ENCODE measurements at places on chromosomes 6 and 20.

- no peak for DNase-seq
Measured at GRCh38 chr6:6452002-6452401, 131.5 kb upstream of the F13A1 start.

- DNase-seq, result peak; percentile 17
Measured at GRCh38 chr6:30752157-30752927, 8.0 kb upstream of the IER3 start.

GRCh38 chr6:43318011-43318410 is 9.4 kb upstream of the CRIP3 start:
- no peak for DNase-seq

DNA sequence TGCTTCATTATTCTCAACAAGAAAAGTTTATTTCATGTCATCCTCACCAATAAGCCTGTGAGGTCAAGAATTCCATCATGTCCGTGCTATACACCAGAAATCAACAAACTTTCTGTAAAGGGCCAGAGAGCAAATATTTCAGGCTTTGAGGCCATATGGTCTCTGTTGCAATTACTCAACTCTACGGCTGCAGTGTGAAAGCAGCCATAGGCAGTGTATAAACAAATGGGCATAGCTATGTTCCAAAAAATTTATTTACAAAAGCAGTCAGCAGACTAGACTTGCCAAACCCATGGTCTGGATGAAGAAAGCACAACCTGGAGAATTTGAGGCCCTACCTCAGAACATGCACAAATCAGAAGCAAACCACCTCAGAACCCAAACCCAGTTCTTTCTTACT is 118.5 kb downstream of the PCSK2 start:
- DNase-seq, result no peak

DNA sequence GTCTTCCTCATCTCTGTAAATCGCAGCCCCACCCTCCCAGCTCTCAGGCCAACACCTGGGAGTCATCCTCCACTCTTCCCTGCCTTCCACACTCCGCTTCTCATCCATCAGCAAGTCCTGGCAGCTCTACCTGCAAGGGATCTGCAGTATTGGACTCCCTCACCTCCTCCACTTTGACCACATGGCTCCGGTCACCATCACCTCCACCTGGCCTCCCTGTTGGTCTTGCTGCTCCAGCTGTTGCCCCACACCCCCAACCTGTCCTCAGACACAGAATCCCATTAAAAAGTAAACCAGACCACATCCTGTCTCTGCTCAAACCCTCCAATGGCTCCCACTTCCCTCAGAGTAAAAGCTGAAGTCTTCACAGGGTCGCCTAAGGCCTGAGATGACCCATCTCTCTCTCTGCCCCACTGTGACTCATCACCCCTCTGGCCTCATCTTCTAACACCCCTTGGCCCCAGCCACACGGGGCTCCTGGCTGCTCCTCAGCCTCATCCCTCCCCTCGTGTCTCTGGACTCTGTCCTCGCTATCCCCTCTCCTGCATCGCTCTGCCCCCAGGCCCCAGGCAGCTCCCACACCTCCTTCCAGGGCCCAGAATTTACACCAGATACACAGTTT is 185.1 kb upstream of the SULF2 start:
- no peak for DNase-seq

DNA sequence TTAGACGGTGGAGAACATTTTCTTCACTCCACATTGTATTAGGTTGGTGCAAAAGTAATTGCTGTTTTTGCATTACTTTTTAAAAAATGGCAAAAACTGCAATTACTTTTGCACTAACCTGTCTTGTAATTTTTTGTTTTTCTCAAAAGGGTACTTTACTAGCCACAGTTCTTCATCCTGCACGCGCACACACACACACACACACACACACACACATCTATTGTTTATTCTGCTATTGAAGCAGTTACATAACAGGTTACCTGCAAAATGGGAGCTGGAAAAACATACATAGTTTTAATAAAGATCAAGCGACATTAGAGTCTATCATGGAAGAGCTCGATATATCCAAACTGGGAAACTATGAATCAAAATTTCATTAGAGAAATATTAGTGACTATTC is 235.2 kb downstream of the SIM1 start:
- DNase-seq, result no peak

- no peak for DNase-seq
Measured at GRCh38 chr6:17585766-17586490, 14.2 kb upstream of the FAM8A1 start.

DNA sequence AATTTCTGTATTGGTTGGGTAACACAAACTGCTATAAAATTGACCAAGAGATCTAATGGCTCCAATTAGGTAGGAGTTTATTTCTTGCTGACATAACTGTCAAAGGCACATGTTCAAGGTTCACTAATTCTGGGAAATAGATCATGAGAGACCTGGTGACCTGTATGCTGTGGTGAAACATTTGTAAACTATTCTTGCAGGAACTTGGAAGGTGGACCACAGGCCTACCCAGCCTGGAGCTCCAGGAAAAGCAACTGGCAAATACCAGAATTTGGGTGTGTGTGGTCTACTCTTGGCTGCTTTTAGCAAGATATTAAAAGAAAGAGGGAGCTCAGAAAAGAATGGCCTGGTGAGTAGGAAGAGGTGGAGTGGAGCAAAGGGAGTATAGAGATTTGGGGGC is 184.6 kb downstream of the QKI start:
- DNase-seq, result no peak

GRCh38 chr20:59253779-59254319 is 46.6 kb upstream of the EDN3 start:
- DNase-seq, result no peak

- DNase-seq, result no peak
Measured at GRCh38 chr6:143400258-143401067, 50.0 kb downstream of the ADAT2 start.

- no peak for DNase-seq
Measured at GRCh38 chr20:25242231-25242630, 5.7 kb upstream of the PYGB start.

GRCh38 chr6:142152746-142153145 is 5.7 kb downstream of the VTA1 start:
- DNase-seq, result no peak

GRCh38 chr6:7008451-7008988 is 99.2 kb upstream of the RREB1 start:
- DNase-seq, result no peak

GRCh38 chr6:157660414-157660813 is 162.6 kb upstream of the SNX9 start:
- DNase-seq, result no peak

GRCh38 chr6:151241853-151242252 is 2.1 kb downstream of the AKAP12 start:
- no peak for DNase-seq

GRCh38 chr20:23269954-23270353 is 80.6 kb upstream of the NXT1 start:
- no peak for DNase-seq

- DNase-seq, result no peak
Measured at GRCh38 chr6:169700296-169700695, 1.5 kb downstream of the WDR27 start.

GRCh38 chr20:11406877-11407276 is 510.8 kb upstream of the BTBD3 start:
- DNase-seq, result no peak

DNA sequence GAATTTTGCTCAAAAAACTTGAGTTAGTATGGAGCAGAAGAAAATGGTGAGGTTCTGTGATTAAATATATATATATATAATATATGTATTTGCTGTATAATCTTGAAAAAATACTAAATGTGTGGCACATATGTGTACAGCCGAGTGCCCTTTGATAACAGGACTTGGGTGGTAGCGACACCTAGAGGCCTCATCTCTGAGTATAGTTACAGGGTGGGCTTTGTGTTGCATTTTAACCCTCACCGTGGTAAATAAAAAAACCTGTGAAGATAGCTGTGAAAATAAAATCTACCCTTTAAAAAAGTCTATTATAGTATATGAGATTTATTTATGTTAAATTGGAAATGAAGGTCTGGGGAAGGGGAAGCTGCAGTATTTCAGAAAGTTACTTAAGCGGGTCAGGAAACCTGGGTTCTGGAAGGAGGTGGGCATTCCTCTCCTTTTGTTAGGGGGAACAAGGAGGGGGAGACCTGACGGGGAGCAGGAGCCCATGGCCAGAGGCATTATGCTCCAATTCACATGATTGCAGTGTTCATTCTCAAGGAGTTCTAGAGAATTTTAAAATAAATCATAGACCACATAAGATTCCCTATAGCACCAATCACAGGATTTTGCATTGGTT is 82.7 kb downstream of the SH3BGRL2 start:
- DNase-seq, result no peak

DNA sequence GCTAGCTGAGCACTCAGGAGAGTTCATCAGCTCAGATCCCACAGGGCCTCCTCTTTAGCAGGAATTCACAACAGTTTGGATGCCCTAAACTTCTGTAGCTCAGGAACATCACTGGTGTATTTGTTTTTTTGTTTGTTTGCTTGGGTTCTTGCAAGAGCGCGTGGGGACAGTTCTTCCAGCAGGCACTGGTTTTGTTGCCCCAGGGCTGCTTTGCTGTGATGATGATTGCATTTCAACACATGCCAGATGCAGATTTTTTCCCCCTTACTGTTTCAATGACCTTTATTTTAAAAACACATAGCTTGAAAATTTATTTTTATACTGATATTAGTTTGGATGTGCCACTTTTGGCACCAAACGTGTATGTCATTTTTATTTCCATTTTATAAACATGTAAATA is 77.1 kb downstream of the DHX35 start:
- DNase-seq, result no peak

- DNase-seq, result no peak
Measured at GRCh38 chr20:35005463-35005961, 49.8 kb downstream of the MYH7B start.

GRCh38 chr20:61121661-61122060 is 130.4 kb upstream of the CDH4 start:
- no peak for DNase-seq

- no peak for DNase-seq
Measured at GRCh38 chr6:15368186-15368585, 122.3 kb downstream of the JARID2 start.

GRCh38 chr6:11978169-11978987 is 33.7 kb upstream of the HIVEP1 start:
- no peak for DNase-seq

GRCh38 chr6:46734867-46735719 is at the start of gene PLA2G7:
TSS of gene PLA2G7 (minus strand) at chr6:46735375. CDS start at chr6:46722891, 12,484 bp downstream.
- DNase-seq, result peak; percentile 13

DNA sequence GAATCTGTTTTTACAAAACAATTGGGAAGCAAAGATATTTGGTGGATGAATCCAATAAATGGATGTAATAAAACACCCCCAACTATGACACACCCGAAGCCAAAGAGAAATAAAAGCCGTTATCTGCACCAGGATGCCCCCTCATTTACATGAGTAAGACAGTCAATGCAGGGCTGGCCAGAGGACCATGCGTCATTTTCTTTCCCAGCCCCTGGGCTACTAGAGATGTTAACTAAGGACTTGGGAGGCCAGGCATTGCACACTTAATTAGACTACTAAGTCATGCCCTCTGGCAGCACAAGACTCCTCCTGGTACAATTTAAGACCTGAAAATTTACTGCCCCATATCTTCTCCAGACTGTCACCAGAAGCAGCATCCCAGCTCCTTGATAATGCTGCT is 3.2 kb downstream of the LEMD2 start:
- no peak for DNase-seq

- no peak for DNase-seq
Measured at GRCh38 chr20:10672624-10673127, 1.1 kb downstream of the JAG1 start.

- no peak for DNase-seq
Measured at GRCh38 chr6:57342148-57342669, 24.8 kb downstream of the PRIM2 start.

GRCh38 chr20:35305682-35306556 is 13.7 kb upstream of the FAM83C start:
- DNase-seq, result no peak

GRCh38 chr6:70423189-70424134 is 10.2 kb downstream of the FAM135A start:
- no peak for DNase-seq

DNA sequence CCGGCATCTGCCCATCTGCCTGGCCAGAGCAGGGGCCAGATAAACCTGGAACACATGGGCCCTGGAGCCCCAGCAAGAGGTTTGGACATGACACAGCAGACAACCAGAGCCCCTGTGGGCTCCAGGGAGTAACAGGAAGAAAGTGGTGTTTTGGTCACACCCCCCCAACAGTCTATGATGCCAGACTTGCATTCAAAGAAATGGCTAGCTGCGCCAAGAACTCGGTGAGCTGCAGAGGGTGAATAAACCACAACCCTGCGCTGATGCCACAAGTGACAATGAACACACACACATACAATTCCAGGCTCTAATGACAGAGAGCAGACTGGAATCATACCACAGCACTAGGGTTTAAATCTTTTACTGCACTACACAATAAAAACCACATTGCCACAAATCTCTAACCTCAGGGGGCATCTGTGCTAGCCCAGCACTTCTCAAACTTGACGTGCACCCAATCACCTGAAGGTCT is 34.0 kb downstream of the TRERF1 start:
- DNase-seq, result no peak

DNA sequence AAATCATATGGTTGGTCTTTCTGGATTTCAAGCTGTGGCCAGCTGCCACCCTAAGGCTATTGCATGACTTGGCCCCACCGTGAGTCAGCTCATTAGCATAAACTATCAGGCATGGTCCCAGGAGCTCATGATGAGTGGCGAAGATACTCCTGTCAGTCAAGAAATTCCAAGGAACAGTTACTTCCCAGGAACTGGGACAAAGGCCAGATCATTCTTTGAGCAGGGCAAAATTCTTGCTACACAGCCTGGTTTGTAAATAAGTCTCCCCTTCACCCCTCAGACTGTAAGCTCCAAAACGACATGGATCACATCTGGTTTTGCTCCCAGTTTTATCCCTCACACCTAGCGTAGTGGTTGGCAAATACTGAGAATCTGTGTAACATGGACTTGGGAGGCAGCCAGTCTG is 33.0 kb upstream of the KIAA1586 start:
- no peak for DNase-seq

GRCh38 chr20:41308290-41308711 is 9.2 kb downstream of the ZHX3 start:
- no peak for DNase-seq

DNA sequence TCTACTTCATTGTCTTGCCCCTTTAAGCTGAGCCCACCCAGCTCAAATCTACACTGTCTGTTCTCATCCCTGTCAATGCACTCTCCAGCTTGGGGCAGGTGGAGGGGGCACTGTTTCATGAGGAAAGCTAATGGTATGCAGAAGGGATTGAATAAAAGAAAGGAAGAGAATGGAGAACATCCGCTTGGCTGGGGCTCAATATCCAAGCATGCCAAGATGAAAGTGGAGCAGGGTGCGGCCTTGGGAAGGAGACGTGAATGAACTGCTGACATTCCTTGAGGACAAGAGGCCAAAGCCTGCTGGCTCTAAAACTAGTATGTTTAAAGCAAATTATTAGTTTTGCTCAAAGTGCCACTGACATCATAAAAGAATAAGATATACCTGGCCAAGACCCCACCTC is 24.2 kb downstream of the AKAP12 start:
- DNase-seq, result no peak

- no peak for DNase-seq
Measured at GRCh38 chr20:18090044-18090443, 32.3 kb upstream of the OVOL2 start.

Measured in putamen (tissue), 1 donor.